ENCODE measurements at places on chromosomes 7 and 10.

GRCh38 chr10:33052263-33052875, 94.3 kb upstream of the ITGB1 start:
- DNase-seq = no peak

DNA sequence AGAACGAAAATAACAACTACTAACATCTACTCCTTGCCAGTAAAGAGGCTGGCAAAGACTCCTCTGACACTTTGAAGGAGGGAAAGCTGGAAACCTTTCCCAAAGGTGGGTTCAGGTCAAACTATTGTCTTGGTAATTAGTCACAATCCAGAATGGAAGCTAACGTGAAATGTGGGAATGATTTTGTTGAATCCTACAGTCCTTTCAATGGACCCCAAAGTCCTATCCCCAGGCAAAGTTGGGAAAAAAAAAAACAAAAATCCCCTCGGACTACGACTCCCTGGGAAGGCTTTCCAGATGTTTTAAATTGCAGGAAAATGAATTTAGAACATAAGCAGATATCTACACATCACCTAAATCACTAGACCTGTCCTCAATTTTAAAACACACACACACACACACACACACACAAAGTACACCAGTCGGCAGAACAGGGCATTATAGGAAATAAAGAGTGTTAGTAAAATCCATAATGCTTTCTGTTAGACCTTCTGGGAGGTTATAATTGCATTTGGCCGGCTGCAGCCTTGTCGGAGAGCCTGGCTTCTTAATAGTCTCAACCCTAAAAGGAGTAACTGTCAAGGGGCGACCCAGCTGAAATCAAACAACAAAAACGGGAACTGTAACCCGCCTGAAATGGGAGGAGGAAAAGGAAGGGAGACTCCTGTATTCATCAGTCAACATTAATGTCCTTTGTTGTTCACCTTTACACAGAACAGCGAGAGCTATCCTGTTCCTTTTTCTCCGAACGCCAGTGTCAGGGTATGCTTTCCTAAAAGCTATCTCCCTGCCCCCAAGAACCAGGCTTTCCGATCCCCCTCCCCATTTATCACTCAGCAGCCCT, 1.5 kb downstream of the DOCK4 start:
- no peak for DNase-seq

DNA sequence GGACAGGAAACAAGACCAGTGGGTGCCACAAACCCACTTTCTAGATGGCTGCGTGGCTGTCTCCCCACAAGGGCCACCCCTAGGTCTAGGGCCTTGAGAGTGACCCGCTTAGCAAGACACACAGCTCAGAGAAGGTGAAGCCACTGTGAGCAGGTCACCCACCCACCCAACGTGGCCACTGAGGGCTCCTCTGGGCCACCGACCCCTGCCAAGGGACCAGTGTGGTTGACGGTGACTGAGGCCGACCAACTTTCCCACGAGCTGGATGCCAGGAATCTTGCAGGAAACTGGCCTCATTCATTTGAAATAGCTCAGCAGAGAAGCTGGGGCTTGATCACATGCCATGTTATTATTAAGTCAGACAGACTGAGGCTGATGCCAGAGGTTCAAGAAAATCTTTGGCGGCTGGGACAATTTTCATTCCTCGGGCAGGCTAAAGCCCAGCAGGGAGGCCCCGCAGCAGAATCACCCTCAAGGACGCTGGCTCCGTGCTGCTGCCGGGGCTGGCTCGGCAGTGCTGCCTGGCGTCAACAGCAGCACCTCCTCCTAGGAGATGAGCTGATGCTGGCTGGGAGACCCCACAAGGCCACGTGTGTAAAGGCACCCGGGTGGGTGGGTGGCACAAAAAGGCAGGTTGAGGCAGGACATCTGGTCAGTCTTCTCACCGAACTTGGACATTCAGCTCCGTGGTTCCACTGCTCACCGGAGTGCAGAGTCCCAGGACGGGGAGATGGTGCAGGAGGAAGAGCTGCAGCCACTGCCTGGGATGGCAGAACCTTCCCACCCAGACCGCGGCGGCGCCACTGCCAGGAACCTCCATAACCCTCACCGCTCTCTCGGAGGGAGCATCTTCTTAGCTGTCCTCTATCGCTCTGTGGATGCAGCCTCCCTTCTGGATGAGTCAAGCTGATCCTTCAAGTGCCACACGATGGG, 57.8 kb downstream of the ZRANB1 start:
- no peak for DNase-seq

- DNase-seq = no peak
These were observed 518.4 kb upstream of the FOXK1 start for GRCh38 chr7:4163565-4164203.

DNA sequence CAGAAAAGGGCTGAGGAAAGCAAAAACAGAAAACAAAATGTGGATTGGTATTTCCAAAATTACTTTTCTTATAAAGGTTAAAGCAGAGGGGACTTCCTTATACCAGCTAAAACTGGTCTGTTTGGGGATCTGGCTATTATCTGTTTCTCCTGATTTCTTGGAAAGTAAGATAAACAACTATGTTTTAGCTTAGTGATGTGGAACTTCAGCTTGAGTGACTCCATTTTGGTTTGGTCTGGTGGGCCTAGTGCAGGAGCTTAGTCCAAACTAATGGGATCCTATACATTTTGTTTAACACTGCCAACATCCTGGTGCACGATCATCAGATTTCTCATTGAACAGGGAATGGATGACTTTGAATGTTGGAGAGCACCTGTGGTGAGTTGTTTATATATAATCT, 283.5 kb downstream of the ADK start:
- DNase-seq = no peak

DNA sequence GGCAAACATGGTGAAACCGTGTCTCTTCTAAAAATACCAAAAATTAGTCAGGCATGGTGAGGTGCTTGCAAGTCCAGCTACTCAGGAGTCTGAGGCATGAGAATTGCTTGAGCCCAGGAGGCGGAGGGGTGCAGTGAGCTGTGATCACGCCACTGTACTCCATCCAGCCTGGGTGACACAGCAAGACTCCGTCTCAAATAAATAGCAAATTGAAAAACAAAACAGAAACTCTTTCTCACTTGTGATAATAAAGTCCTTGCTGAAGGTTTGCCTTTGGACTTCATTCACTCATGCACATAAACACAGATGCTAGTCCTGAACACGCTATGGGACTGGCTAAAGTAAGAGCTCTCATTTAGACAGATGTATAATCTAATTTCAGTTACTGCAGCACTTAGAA, 37.6 kb downstream of the ANK3 start:
- DNase-seq = no peak

DNA sequence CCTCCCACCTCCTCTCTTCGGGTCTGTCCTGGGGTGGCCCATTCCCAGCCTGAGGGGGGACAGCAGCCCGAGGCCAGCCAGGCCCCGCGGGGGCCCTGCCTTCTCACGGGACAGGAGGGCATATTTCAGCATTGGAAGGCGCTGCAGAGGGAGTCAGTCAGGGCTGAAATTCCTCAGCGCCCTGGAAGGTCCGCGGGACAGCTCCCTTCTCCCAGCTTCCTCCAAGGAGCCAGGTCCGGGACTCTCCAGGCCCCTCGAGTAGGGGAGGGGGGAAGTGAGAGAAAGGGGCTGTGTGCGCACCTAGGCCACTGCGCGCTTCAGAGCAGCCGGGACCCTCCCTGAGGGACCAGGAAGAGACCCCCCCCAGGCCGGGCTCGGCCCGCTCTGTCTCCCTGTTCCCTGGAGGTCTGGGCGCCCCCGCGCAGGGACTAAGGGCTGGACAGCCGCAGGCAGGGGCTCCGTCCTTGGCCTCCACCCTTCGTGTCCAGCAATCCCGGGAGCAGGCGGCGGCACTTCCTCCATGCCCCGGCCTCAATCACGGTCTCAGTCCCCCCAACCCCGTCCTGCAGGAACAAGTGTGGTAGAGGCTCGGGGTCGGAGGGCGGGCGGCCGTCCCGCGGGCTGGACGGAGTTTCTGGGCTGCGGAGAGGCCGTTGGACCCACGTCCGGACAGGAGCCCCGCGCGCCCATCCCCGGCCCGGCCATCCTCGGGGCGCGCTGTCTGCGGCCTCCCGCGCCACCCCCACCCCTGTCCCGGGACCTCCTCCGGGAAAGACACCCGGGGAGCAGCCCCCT, 6.0 kb upstream of the ELFN1 start:
- DNase-seq = peak; percentile 68

DNA sequence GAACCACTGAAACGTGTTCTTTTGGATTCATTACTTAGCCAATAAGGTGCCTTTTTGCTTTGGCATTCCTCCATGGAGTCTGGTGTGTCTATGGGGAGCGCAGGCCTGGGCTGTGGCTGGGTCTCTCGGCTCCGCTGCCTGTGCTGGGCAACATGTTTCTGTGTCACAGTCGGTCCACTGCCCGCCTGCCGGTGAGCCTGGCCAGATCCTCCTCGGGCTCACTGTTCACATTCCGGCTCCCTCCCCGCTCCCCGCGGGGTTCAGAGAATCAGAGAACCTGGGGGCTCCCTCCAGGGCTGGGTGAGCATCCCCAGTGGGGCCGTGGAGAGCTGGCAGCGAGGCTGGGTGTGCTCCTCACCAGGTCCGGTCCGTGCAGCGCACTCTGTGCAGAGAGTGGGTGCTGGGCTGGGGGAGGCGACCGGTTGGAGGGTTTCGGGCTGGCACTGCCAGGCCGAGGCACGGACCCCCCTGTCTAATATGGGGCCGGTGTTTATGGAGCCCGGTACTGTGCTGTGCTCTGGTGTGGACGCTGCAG, 70.4 kb downstream of the INPP5A start:
- no peak for DNase-seq

DNA sequence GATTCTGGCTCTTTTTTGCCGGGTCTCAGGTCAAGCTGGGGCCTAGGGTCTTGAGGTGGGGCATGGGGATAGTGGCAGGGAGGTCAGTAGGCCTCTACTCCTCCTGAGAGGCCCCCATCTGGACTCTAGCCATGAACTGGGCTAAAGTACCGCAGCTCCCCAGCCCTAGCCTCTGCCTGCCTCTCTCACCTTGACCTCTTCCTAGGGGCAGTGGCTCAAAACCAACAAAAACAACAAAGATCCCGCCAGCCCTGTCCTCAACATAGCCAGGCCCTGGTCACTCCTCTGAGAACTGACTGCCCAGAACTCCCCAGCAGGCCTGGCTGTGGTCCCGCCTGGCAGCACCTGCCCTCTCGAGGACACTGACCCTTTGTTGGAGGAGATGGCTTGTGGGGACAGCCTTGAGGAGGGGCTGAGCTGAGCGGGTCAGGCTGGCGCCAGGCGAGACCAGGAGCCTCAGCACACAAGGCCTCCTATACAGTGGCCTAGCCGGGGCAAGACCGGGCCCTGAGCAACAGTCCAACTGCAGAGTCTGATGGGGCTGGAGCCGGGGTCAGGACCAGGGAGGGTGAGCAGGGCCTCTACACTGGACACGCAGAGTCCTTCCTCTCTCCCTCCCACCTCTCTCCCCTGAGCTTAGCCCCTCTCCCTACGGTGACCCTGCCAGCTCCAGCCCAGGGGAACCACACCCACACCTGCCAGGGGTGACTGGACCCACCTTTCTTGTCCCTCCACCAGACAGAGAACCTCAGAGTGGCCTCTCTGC, 11.6 kb upstream of the PPIF start:
- no peak for DNase-seq

GRCh38 chr10:97849687-97850402, at the start of gene GOLGA7B:
GOLGA7B (plus strand) TSS chr10:97849843; CDS start chr10:97850304, 461 bp downstream.
- DNase-seq = peak; percentile 58

DNA sequence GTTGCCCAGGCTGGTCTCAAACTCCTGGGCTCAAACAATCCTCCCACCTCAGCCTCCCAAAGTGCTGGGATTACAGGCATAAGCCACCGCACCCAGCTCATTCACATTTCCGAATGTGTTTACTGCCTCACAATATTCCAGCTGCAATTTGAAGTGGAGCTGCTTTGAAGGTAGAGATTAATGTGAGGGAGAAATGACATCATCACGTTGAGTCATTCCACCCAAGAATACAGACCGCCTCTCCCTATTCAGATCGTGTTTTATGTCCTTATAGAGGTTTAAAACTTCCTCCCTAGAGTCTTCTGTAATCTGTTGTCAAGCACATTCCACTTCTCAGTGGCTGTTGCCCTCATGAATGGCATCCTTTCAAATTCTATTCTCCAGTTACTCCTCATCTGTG, 100.4 kb upstream of the PDGFA start:
- DNase-seq = no peak

DNA sequence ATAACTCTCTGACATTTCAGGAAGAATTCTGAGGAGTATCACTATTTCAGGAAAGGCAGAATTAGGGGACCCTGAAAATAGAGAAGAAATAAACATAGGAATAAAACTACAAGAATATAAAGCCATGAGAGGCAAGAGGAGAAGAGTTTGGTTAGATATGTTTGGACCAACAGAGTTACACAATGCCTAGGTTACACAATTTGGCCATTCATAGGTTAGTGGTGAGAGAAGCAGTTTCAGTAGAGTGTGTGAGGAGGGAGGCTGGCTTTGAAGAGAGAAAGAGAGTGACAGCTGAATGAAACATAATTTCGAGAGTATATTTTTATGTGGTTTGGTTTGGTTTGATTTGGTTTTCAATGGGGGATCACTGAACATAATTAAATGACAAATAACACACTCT, 783.2 kb upstream of the LRRN3 start:
- DNase-seq = no peak

DNA sequence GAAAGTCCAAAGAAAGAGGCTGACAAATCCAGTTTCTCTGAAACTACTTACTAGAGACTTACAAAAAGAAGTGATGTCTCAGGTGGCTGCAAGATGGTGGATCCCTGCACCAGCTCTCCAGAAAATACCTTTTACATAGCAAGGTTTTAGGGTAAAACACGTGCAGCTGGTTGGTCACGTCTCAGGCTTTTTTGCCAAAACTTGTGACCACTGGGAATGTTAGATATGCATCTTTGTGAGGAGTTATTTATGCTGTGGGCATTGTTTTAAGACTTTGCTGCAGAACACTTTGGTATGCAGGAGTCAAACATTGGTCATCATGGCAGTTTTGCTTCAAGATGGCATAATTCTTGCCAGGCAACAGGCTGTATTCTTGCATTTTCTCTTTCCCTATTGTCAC, 1352.8 kb downstream of the REEP3 start:
- no peak for DNase-seq

- DNase-seq = peak; percentile 54
These were observed 3.4 kb upstream of the MNX1 start for GRCh38 chr7:157013602-157014549.

DNA sequence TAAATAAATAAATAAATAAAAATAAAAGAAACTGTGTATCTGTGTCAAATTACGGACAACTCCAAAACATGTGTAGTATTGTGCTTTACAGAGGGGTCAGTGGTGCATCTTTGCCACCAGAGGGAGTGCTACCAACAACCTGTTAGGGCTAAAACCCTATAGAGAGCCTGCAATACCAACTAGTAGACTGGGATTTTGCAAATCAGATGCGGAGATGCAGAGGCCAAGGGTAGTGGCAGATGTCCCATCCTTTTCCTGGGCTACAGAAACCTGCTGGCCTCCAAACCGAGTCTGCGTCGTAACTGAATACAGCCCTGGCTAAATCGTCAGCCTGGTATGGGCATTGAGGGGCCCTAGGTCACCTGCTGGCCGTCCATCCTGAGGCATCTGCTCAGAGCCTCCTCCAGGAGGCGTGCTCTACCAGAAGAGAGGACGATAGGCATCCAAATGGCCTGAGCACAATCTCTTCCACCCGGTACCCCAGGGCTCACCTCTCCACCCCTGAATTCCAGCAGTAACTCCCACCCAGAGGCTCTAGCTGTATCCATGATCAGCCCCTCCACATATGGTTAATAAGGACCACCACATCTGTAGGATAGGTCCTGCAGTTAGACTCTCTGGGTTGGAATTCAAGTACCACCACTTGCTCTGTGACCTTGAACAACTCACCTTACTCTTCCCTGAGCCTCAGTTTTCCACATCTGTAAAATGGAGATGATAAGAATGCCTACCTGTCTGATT, 6.2 kb upstream of the RRP12 start:
- DNase-seq = peak; percentile 92

- no peak for DNase-seq
These were observed 60.4 kb downstream of the PTN start for GRCh38 chr7:137283153-137283552.

Data from ELF-1 (cell line).